ENCODE measurements at places on chromosomes 2 and 18.

DNA sequence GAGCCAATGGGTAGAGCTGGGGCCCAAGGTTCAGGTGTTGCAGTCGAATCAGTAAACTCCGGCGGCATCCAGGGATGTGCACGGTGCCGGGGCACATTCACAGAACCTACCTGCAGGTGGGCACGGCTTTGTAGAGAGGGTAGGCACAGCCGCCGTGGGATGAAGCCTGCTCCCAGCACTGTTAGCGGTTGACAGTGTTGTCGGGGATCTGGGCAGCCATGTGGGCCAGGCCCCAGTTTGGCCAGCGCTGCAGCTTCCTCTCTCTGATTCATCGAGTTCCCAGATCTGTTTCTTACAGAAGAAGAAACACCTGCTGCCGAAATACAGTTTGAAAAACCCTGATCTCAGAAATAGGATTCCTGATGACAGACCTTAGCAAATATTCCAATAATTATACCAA, 274.8 kb downstream of the AGAP1 start:
- no peaks in the 10 kb centered on the region for H3K27me3 ChIP-seq
- H3K36me3 ChIP-seq: no peaks in the 10 kb centered on the region
- no peaks in the 10 kb centered on the region for H3K4me1 ChIP-seq
- DNase-seq: no peak

- H3K27me3 ChIP-seq: no peaks in the 10 kb centered on the region
- H3K4me1 ChIP-seq: peaks cover 3% of the 10 kb centered on the region
- no peak overlapping the region for H3K27ac ChIP-seq
- H3K4me3 ChIP-seq: no peak overlapping the region
- DNase-seq: no peak
Observed at GRCh38 chr2:28030600-28030999, 140.1 kb downstream of the BABAM2 start.

DNA sequence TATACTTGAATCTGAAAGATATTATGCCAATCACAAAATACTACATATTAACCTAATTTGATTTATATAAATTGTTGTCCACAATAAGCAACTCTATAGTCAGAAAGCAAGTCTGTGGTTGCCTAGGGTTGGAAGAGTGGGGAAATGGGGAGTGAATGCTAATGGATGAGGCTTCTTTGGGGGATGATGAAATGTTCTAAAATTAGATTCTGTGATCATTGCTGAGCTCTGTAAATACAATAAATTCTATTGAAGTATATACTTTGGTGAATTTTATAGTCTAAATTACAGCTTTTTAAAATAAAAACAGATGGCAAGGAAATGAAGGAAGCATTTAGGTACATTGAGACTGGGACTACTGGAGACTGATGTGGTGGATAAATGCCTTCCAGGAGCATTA, 275.5 kb downstream of the MBD2 start:
- no peak overlapping the region for H3K4me3 ChIP-seq
- H3K27me3 ChIP-seq: no peaks in the 10 kb centered on the region
- DNase-seq: no peak
- peaks cover 1% of the 10 kb centered on the region for H3K4me1 ChIP-seq

GRCh38 chr2:149648282-149649030, 60.9 kb upstream of the MMADHC start:
- no peak overlapping the region for H3K4me3 ChIP-seq
- H3K4me1 ChIP-seq: no peaks in the 10 kb centered on the region
- H3K27ac ChIP-seq: no peak overlapping the region
- no peaks in the 10 kb centered on the region for H3K36me3 ChIP-seq
- no peak for DNase-seq

DNA sequence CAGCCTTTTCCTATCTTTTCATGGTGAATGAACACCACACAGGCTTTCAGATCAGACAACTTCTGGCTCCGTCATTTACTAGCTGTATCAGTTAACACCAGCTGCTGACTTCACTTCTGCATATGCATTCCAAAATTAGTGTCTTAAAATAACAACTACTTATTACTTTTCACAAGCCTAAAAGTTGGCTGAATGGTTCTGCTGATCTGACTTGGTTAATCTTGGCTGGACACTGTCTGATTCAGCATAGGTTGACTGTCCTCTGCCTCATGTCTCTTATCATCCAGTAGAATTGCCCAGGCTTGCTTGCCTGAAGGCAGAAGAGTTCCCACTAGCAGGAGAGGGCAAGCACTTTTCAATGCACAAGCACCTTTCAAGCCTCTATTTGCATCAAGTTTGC, 72.7 kb downstream of the MARCHF4 start:
- H3K4me1 ChIP-seq: peaks cover 5% of the 10 kb centered on the region
- DNase-seq: no peak
- no peaks in the 10 kb centered on the region for H3K36me3 ChIP-seq
- H3K27ac ChIP-seq: no peak overlapping the region
- peaks cover 3% of the 10 kb centered on the region for H3K27me3 ChIP-seq
- no peak overlapping the region for H3K4me3 ChIP-seq

DNA sequence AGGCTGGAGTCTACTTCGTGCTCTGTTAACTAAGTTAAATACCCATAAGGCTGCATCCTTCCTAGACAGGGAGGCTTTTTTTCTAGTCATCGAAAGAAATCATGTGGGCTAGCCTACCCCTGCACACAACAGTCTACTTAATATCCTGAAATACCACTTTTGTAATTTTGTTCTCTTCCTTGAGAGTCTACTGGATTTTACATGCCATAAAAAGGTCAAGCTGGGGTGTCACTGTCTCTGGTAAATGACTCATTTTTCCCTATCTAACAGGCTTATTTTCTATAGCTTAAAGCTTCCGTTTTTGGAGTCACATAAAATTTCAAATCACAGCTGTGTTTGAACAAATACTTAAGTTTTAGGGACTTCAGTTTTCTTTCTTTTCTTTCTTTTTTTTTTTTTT, 10.7 kb upstream of the STAM2 start:
- no peaks in the 10 kb centered on the region for H3K36me3 ChIP-seq
- DNase-seq: no peak
- peaks cover 17% of the 10 kb centered on the region for H3K27me3 ChIP-seq
- no peak overlapping the region for H3K27ac ChIP-seq
- H3K4me1 ChIP-seq: no peaks in the 10 kb centered on the region
- no peak overlapping the region for H3K4me3 ChIP-seq
